ENCODE measurements at places on chromosomes 6 and 20.

GRCh38 chr6:52566201-52566600 lies 10.7 kb downstream of the TRAM2 start:
- no peak for DNase-seq

DNA sequence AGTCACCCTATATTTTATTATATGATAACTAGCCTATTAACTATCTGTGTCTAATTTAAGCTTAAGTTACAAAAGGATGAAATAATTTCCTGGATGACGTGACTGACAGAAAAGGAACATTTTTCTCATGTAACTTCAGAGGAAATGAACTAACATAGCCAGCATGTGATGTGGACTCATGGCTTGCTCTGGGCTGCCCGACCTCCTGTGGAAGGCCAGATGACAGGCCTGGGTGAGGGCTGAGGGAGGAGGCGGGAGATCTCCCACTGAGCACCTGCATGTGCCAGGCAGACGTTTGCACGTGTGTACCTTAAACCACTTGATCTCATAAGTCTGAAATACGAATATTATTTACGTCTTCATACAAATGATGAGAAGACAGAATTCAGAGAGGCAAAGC lies 321.1 kb downstream of the SYNE1 start:
- DNase-seq, result no peak

DNA sequence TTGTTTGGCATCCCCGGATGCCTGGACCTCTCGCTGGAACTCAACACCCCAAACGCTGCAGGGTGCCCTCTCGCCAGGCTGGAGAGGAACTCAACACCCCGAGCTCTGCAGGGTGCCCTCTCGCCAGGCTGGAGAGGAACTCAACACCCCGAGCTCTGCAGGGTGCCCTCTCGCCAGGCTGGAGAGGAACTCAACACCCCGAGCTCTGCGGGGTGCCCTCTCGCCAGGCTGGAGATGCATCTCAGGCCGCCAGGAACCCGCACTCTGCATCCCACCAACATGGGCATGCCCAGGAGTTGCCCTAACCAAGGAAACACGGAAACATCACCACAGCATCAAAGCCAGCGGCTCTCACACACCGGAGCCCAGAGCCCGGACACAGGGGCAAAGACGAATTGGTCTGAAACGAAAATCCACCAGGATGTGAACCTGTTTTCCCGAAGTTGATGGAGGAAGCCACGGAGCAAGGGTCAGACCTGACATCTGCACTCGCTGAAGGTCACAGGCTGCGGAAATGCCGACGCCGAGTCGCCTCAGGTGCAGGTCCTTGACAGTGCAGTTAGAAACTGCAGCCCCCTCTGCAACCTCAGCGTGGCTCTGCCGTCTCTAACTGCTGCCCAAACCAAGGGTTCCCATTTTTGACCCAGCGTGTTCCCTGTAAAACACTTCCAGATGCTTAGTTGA lies 37.5 kb downstream of the DLL1 start:
- no peak for DNase-seq

DNA sequence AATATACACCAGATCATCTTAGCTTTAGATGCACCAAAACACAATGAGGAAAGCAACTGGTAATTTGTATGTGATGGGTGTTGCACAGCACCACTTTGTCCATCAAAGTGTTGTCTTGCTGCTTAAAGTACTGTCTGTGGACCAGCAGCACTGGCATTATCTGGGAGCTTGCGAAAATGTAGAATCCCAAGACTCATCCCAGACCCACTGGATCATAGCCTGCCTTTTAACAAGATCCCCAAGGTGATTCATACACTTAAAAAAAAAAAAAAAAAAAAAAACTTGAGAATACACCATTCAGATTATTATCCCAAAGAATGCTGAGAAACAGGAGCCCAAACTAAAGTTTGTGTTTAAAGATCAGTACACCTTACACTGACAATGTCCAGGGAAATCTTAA lies 123.4 kb downstream of the TASP1 start:
- no peak for DNase-seq

- no peak for DNase-seq
Measured at GRCh38 chr6:80967609-80968008, 784.9 kb downstream of the TENT5A start.

GRCh38 chr6:169146521-169146920 lies 107.1 kb downstream of the THBS2 start:
- no peak for DNase-seq

DNA sequence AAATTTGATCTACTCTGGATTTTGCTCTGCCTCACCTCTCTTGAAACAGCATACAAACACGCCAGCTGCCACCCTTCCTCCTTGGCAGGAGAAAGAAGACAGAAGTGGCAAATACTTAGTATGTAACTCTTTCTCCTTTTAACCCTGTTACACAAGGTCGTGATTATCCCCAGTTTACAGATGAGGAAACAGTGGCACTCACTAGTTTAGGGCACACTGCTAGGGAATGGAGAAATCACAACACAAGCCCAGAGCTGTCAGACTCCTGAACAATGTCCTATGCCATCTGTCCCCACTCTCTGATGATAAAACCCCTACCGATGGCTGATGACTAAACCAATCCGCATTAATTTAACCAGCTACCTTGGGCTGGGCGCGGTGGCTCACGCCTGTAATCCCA lies 79.7 kb downstream of the FGD2 start:
- no peak for DNase-seq

GRCh38 chr20:19288636-19289035 lies 76.2 kb downstream of the SLC24A3 start:
- no peak for DNase-seq

- no peak for DNase-seq
Measured at GRCh38 chr6:14276667-14277404, 159.3 kb downstream of the CD83 start.

GRCh38 chr6:14787250-14787649 lies 458.6 kb upstream of the JARID2 start:
- DNase-seq, result no peak

DNA sequence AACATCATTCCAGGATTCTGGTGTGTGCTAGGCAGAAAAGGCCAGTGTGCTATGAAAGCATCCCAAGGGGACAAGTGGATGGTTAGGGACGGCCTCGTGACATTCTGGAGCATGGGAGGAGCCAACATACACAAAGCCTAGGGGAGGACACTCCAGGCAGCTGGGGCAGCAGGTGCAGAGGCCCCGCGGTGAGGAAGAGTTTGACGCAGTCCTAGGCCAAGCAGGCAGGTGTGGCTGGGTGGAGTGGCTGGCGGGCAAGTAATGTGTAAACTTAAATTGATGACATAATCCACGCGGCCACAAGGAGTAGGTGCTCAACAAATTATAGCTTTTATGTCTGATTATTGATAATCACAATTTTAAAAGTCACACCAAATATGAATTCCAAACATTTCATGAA lies 93.6 kb downstream of the TMEM242 start:
- no peak for DNase-seq

DNA sequence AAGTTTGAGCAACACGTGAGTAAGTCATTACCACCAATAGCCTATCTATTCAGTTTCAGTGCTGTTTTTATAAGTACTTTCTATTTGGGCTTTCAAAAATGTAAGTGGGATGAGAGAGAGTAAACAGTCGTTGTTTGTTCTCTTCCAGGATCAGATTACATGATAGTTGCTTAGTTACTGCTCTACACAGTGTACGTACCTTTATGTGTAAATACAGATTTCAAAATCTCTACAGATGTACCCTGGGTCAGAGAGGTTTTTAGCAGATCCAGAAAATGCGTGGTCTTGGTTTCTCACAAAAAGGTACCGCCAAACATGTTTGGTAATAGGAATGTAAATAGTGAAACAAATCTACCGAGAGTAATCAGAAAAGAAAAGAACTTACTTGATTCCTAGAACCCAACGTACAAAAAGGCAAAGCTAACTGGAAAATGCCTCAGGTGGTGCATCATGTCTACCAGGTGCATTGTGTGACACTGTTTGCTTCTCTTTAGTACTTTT lies 421.1 kb downstream of the BCKDHB start:
- DNase-seq, result no peak
